NCI-H1417 treated with DMSO at 0.1 percent for 48 hours (cell line): ENCODE measurements at places on chromosomes 2 and 18.
A peak's percentile ranks its signal among the peaks of the same experiment; 100 is the strongest.

- no peak for DNase-seq
Measured at GRCh38 chr18:75212751-75213090, 2.1 kb downstream of the TSHZ1 start.

- DNase-seq: no peak
Measured at GRCh38 chr2:67374481-67374880, 22.7 kb upstream of the ETAA1 start.

- DNase-seq: no peak
Measured at GRCh38 chr2:204298404-204298803, 246.9 kb upstream of the PARD3B start.

DNA sequence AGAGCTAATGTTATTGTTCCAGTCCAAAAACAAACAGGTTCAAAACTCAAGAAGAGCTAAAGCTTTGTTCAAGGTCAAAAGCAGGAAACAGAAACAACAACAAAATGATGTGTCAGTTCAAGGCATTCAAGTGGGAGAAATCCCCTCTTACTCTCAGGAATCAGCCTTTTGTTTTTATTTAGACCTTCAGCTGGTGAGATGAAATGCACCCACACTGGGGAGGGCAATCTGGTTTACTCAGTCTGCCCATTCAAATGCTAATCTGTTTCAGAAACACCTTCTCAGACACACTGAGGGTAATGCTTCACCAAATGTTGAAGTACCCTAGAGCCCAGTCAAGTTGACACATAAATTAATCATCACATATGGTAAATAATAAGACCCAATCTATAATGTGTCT, 150.6 kb downstream of the TMX3 start:
- no peak for DNase-seq

DNA sequence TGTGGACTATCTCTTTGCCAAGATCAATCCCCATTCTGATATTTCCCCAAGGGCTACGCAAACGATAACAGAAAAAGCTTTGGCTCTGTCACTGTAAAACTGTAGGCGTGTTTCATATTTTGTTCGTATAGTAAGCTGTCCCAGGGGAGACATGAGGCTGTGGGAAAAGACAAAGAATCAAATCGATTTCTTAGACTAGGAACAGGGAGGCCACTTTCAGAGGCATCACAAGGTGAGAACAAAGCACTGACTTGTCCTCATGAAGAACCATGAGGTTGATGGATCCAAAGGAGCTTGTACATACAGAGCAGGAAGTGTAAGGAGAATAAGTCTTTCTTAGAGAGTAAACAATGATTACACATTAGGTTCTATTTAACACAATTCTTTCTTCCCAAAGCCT, 255.7 kb downstream of the HNMT start:
- DNase-seq: no peak

DNA sequence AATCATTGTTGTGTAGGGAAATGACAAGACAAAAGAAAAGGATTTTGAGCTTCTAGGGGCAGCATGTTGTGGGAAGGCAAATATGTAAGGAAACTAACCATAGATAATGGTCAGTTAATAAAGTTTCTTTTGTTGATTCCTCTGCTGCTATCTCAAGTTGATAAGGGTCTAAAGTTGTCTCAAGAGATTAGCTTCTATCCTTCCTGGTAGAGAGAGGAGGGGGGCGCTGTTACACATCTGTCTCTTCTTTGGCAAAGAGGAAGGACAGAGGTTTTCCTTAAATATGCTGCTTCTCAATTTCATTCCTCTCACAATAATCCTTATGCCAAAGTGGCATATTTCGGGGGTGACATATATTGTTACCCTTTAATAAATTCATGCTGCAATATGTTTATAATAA, 944.0 kb downstream of the DPP10 start:
- DNase-seq: no peak

DNA sequence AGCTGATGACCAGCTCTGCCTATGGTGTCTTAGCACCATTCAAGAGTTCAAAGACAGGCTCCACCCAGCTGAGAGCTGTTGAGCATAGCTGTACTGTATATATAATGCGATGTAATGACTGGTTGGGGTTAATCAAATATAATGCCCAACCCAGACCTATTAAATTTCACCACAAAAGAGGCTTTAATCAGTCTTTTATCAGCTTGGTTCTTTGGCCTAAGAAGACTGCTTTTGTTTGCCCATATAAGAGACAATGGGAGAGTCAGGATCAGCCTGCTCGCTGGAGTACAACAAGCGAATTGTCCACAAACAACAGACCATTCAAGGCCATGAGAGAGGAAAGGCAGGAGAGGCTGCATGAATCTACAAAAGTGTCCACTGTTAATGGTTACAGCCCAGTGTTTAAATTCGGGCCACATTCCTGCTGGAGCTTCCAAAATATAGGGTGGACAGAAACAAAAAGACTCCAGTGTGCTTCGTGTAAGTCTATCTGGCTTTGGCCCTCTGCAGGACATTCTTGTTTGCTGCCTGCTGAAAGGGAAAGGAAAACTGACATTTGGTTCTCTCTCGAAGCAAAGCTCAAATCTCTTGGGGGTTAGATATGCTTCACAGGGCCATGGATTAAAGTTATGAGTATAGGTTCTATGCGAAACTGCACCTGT, 299.0 kb upstream of the FBXO11 start:
- no peak for DNase-seq

- no peak for DNase-seq
Measured at GRCh38 chr2:222668494-222669154, 2.8 kb upstream of the MOGAT1 start.

DNA sequence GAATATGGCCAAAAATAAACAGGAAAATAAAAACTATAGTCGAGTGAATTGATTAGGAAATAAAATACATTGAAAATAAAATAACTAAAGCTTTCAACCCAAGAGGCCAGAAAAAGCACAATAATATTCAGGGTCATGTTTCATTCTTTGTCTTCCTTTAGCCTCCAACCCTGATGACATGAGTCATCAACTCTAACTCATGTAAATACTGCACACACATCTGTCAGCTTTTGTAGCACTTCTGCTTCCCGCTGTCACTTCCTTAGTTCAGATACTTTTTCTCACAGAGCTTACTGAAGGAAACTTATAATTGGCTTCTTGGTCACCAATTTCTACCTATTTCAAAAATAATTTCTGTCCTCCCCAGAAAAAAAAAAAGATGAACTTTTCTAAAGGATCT, 112.8 kb downstream of the UPP2 start:
- DNase-seq: no peak

DNA sequence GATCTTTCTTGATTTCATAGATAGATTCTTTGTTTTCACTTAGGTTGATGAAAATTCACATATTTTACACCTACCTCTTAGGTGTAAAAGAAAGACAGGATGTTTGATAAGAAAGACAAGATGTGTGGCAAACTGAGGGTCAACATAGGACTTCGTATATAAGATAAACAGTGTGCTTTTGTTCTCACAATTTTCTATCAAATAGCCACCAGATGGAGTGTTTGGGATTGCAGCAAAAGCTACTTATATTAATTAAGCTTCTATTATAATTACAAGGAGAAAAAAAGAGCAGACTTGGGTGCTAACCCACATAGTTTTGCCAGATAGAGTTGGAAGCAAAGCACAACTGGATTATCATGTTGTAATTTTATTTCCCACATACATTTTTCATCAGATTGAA, 232.9 kb downstream of the CDH7 start:
- DNase-seq: no peak

- no peak for DNase-seq
Measured at GRCh38 chr2:241882091-241882625, 12.6 kb downstream of the RTP5 start.

DNA sequence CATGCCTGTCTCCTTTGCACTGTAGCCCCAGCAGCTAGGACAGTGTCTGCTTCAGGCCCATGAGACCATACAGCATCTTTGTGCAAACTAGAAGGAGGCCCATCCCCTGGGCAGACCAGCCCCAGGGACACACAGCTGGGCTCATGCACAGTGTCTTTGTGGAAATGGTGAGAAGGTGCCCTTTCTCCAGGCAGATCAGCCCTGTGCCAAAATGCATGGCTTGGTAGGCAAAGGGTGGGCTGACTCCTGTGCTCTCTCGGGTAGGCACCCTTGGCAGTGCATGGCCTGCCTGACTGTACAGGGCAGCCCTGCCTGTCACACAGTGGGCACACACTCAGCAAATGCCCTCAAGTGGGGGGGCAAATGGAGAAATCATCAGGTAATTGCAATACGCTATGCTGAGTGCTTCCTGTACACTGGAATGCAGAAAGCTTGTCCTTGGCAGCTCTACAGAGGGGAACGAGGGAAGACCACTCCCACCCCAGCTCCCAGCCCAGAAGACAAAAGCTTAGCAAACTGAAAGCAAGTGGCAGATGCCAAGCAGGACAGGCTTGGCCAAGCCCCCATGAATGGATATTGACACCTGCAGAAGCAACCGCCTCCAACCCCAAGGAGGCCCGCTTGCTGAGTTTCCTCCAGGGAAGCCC, 21.6 kb downstream of the TNS1 start:
- DNase-seq: no peak

DNA sequence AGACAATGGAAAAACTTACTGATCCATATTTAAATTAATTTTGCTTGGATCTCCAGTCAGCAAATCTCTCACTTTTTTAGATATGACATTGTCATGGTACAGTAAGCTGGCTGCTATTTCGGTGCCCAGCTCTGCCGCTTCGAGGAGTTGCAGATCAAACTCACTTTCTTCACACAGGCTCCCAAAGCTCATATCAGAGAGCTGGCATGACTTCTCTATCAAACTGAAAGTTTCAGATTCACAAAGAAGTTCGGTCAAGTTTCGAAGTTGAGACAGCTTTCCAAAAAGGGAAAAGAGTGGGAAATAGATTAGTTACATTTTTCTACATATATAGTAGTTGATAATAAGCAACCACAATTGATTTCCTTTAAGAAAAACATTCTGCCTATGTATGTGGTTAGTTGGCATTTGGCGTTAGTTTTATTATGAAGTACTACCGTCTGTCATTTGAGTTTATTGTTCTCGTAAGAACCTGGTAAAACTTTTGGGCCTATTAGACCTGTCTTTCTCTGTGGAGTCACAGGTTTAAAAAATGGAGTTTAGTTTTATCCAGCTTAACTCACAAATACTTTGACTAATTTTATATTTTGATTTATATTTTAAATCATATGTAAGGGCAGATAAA, 118.8 kb downstream of the ABCA12 start:
- no peak for DNase-seq

GRCh38 chr2:127683757-127684156, 8.4 kb upstream of the LIMS2 start:
- DNase-seq: no peak

DNA sequence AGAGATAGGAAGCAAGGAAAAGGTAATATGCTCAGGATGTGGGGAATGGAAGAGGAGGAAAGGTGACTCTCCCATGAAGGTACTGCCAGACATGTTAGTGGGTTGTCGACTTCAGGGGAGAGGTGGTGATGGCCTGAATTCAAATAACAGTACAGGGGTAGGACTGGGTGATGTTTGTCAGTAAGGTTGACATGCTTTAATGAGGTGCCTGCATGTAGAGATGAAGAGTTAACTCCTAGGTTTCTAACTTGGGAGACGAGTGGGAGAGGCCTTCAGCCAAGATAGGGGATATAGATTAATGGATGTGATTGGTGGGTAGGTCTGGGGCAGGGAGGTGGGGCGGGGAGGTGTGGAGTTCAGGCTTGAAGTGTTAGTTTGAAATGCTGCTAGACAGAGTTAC, 2.6 kb downstream of the NAPG start:
- no peak for DNase-seq

- no peak for DNase-seq
Measured at GRCh38 chr18:45104049-45104395, 423.3 kb downstream of the SETBP1 start.

DNA sequence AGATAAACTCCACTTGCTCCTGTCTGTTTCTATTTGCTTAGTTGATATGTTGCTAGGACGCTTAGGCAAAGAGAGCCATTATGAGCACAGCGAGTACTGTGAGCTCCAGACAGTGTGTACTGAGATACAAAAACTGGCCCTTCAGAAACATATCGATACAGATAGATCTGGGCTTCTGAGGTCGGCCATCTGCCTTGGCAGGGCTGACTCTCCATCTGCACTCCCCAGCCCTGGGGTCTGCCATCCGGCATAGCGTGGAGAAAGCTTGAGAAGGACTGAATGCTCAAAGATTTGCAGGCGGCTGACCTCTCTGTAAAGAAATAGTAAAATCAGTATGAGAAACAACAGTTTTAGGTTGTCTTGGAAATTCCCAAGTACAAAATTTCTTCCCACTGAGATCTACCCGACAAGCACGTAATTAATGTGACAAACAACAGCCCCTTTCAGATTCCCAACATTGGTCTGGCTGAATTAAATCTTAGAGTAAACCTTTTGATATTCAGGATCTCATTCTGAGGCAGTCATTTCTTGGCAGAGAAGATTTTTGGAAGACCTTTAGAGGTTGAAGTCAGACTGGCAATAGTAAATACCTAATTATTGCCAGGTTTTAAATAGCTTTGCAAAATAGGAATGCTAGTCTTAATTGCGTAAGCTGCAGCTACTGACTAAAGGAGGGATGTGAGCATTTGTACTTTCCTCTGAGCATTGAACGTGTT, 127.4 kb downstream of the CHST9 start:
- DNase-seq: peak; percentile 85

DNA sequence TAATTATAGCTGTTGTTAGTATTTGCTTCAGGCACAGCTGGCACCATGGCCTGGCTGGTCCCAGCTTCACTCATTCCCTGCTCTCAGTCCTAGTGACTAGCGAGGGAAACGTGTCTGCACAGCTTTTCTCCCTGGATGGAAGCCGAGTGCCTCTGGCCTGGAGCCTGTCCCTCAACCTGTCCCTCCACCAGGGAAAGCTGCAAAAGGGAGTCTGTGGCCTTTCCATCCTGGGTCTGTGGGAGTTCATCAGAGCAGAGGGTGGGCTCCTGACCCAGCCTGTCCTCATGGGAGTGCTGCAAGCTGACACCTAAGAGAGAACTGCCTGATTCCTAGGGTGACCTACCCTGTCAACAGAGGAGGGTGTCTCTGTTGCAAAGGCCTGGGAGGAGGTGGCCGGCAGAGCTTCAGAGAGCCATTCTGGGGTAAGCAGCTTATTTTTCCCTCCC, 118.3 kb downstream of the CAPN13 start:
- peak; percentile 61 for DNase-seq
